NCI-H187 treated with DMSO at 0.1 percent for 48 hours (cell line): ENCODE measurements at places on chromosomes 5 and 9.

DNA sequence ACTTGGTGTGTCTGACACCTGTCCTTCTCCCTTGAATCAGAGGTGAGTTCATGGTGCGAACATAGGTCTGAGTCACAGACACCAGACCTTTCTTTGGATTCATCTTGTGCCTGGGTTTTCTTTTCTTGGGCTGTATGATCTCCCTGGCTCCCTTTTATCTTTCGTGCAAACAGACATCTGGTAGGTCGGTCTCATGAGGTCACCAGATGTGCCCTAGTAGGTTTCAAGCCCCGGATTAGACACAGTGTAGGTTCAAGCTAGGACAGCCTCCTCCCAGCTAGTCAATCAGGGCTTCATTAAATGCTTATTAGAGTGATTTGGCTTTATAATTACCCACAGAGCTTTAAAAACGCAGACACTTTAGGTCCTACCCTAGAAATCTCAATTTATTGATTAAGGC, 106.0 kb upstream of the MYO10 start:
- DNase-seq, result no peak

DNA sequence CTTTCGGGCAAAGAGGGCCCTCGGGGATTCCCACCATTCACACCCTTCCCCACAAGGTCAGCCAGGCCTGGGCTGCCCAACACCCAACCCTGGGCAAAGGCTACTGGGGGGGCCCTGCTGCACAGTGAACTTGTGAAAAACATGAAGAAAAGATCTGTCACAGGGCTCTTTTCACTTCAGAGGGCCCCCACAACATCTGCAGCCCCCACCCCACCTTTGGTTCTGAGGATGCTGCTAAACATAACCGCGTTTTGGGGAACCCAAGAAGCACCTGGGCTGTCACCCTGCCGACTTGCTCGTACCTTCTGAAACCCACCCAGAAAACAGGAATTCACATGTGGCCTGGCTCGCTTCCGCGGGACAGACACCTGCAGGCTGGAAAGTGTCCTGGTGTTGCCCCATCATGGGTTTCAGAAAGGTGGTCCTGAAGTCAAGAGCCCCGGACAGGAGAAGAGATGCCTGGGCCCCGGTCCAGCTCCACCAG, 29.3 kb downstream of the B4GALT1 start:
- no peak for DNase-seq

DNA sequence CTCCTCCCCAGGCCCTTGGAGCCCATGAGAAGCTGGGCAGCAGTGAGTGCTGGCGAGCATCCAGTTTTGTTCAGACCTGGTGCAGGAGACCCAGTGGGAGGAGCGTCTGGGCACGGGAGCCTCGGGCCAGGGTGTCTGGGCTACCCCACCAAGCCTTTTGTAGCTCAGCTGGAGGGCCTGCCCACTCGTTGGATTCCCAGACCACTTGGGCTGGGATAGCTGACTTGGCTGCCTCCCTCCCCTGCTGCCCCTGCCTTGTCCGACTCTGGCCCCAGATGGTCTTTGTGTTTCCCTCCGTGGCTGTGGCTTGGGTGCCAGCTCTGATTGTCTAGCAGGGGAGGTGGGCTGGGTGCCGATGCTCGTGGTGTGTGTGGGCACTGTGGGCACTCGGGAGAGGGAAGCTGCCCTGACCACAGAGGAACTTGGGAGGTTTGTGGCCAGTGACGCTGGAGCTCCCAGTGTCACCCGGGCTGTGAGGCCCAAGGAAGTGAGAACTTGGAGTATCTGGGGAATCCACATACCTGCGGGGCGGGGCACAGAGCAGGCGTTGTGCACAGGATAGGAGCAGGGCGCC, 47.3 kb downstream of the WNK2 start:
- no peak for DNase-seq

DNA sequence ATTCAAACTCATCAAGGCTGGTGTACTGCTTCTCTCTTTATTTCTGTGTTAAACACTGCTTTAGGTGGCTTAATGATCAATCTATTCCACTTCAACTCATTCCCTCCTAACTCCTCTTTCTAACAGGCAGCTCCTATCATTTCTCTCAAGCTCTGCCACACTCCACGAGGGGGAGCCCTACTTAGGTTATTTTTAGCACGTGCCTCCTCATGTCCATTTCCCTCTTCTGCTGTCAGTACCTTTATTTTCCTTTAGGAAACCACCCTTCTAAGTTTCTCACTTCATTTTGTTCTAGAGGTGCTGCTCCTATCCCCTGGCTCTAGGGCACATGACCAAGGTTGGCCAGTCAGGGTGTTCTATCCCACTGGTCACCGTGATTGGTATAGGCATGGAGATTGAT, 6.7 kb upstream of the BRINP1 start:
- no peak for DNase-seq

DNA sequence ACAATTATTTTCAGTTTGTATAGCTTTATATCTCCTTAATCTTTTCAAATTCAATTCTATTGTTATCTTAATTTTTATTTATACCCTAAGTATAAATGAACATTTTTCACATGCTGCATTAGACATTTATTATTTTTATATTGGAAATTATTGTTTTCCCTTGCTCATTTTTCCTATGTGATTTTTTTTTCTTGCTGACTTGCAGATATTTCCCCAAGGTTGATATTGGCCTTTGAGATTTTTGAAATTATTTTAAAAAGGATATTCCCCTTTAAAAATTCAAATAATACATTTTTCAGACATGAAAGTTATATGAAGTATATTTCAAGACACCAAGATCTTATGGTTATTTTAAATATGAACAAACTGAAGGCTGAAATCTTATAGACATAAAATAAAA, 234.2 kb downstream of the TRIM36 start:
- no peak for DNase-seq
